Lung (tissue), 17 donors: ENCODE measurements at places on chromosomes 7 and 10.

DNA sequence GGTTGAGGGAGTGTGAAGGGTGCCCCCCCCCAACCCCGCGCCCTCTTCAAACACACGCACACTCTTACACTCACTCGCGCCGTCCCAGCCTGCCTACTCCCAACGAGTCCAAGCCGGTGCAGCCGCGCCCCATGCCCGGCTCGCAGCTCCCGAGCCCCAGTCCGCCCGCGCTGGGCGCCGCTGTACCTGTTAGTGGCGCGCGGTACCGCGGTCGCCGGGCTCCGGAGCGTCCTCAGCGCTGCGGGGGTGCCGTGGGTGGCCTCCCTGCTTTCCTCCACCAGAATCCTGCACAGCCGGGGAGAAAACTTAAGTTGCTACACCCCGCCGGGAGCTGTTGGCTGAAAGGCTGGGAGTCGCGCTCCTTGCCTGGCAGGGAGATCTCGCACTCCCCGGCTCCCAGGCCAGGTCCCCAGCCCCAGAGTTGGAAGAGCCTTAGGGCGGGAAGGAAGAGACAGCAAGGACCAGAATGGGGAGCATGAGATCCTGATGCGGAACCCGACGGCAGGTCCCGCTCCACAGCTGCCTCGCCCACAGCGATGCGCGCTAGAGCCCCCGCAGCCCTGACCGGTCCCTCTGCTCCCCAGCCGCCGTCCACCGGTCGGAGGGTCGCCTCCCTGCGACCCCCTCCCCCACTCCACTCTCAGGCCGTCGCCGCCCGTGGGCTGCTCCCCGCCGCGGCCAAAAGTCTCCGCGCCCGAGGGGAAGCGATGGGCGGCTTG, 863 bp downstream of the ST8SIA6 start:
- peak; percentile 40 for DNase-seq

GRCh38 chr10:70575874-70576802, 26.4 kb downstream of the PRF1 start:
- peak; percentile 71 for DNase-seq

DNA sequence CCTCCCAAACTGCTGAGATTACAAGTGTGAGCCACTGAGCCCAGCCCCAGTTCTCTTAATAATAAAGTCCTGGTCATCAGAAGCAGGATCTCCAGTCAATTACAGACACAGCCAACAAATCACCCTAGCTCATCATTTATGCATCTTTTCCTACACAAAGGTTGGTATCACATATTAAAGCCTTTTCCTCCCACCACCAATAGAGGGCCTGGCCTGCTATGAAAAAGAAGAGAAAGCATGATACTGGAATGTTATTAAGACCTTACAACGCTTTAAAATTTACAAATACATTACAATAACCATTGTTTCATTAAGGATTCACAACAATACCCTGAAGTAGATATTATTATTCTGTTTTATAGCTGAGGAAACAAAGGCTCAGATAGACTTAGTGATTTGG, 25.9 kb downstream of the VAX1 start:
- no peak for DNase-seq

GRCh38 chr10:1564791-1565190, 172.5 kb downstream of the ADARB2 start:
- no peak for DNase-seq

DNA sequence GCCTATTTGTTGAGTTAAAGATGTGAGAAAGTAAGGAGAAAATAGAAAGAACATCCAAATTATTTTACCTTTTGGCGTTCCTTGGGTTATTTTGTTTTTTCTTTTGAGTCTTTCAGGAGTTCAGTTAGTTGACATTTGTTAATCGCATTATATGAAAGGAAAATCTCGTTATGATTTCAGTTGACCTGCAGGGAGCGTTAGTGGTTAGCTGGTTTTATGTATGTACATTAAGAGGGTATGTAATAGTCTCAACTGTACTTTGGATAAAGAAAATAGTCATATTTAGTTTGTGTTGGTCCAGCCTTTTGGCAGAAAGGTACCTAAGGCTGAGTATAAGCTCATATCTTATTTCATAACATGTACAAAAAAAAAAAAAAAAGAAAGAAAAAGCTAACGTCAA, 4.0 kb downstream of the BMPER start:
- peak; percentile 51 for DNase-seq

DNA sequence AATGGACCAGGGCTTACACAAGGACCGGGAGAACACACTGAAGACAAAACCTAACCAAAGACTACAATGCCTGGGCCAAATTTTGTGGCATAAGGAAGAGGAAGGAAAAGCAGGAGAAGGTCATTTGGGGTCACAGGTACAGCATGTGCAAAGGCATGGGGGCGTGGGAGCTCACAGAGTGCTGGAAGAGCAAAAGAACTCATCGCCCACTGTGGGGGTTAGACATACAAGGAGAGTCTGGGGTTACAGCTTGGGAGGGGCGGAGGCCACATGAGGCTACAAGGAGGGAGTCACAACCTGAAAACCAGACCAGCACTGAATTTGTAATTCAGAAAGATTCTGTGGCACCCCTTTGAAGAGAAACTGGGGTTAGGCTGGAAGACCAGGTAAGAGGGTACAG, 9.7 kb downstream of the PUS7 start:
- DNase-seq, result no peak

- DNase-seq, result peak; percentile 40
Observed at GRCh38 chr7:96479015-96479645, 157.2 kb upstream of the SLC25A13 start.

- no peak for DNase-seq
Observed at GRCh38 chr10:31949266-31949665, 20.6 kb upstream of the ARHGAP12 start.

DNA sequence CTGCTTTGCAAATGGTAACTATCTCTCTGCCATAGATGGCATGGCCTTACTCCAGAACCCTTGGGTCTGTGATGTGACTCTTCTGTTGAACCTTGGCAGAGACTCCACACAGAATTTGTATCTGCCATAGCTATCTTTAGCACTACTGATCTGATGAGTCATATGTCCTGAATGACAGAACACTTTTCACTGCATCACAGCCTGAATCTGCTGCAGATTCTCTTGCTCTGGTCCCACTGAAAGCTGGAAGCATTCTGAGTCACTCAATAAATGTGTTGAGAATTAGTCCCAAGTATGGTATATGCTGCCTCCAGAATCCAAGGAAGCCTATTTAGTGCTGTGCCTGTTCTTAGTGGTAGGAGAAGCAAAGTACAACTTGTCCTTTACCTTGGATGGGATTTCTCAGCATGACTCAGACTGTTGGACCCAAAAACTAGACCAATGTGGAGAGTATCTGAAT, 39.5 kb upstream of the ANKRD1 start:
- no peak for DNase-seq

GRCh38 chr10:30018496-30018895, 40.9 kb downstream of the JCAD start:
- DNase-seq, result no peak

GRCh38 chr10:26172131-26172530, 44.4 kb upstream of the GAD2 start:
- no peak for DNase-seq

DNA sequence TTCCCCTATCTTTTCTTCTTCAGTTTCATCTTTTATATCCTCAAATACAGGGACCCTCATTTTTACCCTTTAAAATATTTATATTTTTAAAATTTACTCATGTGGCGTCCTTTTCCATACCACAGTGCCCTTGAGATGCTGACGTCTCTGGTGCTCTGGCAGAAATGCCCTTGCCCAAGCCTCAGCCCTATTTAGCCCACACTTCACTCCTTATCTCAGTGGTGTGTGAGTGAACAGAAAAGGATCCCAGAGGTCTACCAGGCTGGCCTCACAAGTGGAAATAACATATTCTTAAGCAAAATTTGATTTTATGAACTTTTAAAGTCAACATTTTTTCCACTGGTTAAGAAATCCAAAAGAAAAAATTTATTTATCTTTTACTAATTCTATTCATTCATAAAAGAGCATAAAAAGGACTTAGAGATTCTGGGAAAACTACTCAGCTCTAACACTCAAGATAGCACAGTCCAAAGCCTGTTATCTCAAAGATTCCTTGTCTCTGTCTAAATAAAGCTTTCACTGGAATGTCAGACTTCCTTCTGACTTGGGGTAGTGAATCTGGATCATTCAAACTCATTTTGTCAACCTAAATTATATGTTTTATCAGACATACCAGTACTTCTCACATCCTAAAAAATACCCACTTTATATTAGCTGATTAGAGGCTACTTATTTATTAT, at the start of gene NEBL:
Gene NEBL, minus strand, starts transcription at position 166 of the 680 bp plus-strand sequence. Its CDS starts 106 bp downstream, at position 60.
- no peak for DNase-seq

DNA sequence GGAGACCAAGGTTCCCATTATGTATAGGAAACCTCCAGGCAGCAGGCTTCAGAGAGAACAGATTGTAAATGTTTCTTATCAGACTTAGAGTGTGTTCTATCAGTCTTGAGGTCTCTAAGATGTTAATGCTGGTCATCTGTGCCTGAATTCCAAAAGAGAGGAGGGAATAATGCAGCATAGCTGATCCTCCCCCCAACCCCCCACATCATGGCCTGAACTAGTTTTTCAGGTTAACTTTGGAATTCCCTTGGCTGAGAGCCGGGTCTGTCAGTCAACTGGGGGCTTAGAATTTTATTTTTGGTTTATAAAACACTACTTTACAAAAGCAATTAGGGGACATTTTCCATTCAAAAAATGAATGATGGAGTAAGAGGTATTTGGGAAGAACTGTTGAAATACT, 184.3 kb downstream of the NEBL start:
- peak; percentile 47 for DNase-seq
